ENCODE measurements at places on chromosomes 12 and 14. TPM values are rescaled to one million over a fixed set of nuclear protein-coding genes. Genes with fewer than 3 reads are reported as not detected.

DNA sequence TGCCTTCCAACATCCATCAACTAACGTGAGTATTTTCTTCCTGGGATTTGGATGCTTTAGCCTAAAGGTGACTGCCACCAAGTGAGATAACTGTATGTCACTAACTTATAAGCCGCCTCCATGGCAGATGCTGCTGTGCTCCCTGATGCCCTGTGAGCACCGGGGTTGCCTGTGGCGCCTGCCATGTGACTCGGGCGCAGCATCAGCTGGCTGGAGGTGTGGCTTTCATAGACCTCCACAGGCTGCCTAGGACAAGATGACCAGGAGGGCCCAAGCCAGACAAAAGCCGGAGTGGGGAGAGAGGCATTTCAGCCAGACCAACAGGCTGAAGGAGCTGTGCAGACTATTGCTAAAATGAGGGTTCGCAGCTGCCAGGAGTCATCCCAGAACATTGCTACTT lies 55.7 kb downstream of the ANAPC7 start:
- no peak for DNase-seq

DNA sequence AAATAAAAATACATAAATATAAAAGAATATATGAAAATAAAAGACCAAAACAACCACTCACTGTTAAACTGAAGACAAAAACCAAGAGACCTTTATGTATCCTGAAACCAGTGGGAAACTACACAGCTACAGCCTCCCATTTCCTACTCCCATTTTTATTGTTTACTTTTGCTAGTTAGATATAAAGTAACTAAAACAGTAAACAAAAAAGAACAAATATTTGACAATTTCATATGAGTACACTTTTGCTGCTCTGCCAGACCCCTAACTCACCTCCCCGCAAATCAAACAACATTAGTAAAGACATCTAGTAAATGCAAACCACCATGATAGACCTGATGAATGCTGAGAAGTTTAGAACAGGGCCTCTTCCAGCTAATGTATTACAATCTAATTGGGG lies 97.1 kb downstream of the BCL2L14 start:
- DNase-seq: no peak

Gene NDRG2
- polyA plus RNA-seq: 175 TPM

Gene LMNTD1
- polyA plus RNA-seq: not detected

Gene EXOC3L4
- 3.0 TPM for polyA plus RNA-seq

DNA sequence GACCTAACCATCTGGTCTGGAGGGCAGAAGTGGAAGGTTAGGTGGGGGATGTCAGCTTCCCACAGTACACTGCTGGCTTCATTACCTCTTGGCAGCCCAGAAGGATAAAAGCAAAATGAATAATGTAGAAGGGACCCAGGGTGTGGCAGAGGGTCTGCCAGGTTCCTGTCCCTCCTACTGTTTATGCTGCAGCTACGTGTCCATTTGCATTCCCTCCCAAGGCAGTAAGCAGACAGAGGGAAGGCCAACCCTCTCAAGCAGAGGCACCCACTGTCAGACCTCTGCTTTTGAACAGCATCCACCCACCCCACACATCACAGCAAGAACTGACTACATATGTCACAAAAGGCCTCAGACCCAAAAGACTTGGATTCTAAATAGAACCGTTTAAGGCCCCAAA lies 19.4 kb downstream of the MAX start:
- no peak for DNase-seq

GRCh38 chr12:89185889-89186288 lies 166.4 kb downstream of the DUSP6 start:
- no peak for DNase-seq

Gene OR6C3
- not detected for polyA plus RNA-seq

GRCh38 chr12:56590237-56590830 lies 39.8 kb downstream of the BAZ2A start:
- DNase-seq: no peak

Gene ATN1
- polyA plus RNA-seq: 109 TPM

- no peak for DNase-seq
These were observed 446.4 kb downstream of the EGLN3 start for GRCh38 chr14:33504246-33505099.

- no peak for DNase-seq
These were observed 96.1 kb downstream of the PLXNC1 start for GRCh38 chr12:94244165-94245133.

DNA sequence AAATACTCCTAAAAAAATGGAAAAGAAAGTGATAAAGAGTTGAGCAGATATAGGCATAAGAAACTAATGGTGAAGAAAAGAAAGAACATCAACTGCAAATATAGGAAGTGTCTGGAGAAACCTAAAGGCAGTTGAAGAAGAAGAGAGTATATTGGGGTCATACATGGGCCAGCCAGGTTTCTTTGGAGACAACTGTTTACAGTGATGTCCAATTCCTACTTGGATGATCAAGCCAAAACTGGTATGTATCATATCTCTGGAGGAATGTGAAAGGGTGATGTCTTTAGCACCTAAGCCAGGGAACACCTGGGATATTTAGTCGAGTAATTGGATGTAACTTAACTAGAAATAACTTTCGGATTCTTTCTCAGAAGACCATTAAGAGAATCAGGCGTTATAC lies 129.3 kb upstream of the FLRT2 start:
- DNase-seq: no peak

DNA sequence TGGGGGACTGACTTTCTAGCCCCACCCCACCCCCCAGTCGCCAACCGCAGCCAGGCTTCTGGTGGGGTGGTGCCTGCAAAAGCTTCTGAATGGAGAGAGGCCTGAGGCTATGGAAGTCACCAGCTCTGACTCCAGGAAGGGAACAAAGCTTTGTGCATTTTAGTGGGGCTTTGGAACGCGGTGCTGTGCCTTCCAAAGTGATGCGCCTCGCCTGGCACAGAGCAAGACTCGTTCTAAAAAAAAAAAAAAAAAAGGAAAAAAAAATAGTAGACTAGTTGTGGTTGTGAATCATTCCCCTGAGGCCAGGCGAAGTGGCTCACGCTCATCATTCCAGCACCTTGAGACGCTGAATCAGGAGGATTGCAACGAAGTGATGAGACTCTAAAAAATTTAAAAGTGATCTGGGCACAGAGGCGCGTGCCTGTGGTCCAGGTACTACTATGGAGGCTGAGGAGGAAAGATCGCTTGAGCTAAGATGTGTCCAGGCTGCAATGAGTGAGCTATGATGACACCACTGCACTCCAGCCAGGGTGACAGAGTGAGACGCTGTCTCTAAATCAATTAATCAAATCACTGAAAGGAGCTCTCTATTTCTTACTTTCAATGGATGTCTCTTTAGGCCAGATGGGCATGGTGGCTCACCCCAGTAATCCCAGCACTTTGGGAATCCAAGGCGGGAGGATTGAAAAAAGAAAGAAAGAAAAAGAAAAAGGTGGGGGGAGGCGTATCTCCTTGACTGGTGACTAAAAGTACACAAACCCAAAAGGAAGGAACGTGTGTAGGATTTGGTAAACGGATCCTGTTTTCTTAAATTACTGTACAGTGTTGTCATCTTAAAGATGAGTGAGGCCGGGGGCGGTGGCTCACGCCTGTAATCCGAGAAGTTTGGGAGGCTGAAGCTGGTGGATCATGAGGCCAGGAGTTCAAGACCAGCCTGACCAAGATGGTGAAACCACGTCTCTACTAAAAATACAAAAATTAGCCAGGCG lies 259.6 kb upstream of the ALG10B start:
- DNase-seq: no peak

GRCh38 chr14:64673316-64673715 lies 30.9 kb upstream of the PLEKHG3 start:
- DNase-seq: no peak

- DNase-seq: no peak
These were observed 61.1 kb downstream of the MYRFL start for GRCh38 chr12:69886109-69886508.

Gene OVCH1
- polyA plus RNA-seq: 0.78 TPM

- no peak for DNase-seq
These were observed 25.2 kb upstream of the KRT78 start for GRCh38 chr12:52873832-52874572.

DNA sequence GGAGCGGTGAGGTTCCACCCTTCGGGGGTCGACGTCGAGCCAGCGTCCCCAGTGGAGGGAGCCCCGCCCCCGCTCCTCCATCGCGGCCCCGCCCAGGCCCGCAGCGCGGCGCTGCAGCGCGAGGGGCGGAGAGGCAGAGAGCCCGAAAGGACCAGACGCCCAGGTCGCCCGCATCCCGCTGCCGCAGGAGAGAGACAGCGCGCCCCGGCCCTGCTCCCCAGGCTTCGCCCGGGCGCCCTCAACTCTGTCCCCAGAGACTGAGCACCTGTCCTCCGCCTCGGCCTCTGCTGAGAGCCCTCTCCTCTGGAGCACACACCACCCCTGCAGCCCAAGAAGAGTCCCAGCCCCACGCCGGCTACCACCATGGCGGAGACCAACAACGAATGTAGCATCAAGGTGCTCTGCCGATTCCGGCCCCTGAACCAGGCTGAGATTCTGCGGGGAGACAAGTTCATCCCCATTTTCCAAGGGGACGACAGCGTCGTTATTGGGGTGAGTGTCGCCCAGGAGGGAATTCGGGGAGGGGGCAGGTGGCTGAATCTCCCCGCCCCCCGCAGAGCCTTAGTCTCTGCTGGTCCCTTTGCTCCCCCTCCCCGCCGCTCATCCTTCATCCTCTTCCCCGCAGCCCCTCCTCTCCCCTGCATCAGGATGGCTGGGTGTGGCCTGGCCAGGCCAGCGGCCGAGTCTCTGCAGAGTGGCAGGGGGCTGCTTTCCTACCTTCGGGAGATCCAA lies at the start of gene KIF5A:
Gene KIF5A (plus strand): TSS at position 136 of the 732 bp plus-strand sequence. CDS start 228 bp downstream, at position 364.
- DNase-seq: no peak

- DNase-seq: no peak
These were observed 13.0 kb downstream of the KLRD1 start for GRCh38 chr12:10320643-10321042.

GRCh38 chr14:22597265-22597664 lies 835 bp upstream of the ABHD4 start:
- DNase-seq: no peak

DNA sequence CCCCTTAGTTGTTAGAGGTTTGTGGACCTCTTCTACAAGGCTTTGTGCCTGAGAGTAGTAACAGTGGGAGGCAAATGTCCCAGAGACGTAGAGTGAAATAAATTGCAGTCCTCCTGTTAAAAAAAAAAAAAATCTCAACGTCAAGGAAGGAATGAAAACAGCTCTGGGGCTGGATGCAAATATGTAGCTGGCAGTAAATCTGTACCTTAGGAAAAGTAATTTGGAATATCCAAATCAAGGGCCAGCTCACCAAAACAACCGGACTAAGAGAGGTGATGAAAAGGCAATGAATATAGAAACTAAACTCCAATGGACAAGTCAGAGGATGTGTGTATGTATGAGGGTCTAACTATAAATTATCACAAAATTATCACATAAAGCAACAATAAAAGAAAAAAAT lies 27.0 kb downstream of the SINHCAF start:
- DNase-seq: no peak

- no peak for DNase-seq
These were observed 42.4 kb upstream of the STXBP6 start for GRCh38 chr14:25092258-25092740.

Gene SMCO2
- 0.60 TPM for polyA plus RNA-seq

Gene KITLG
- polyA plus RNA-seq: 33.1 TPM

Gene SMIM41
- polyA plus RNA-seq: not detected

- DNase-seq: no peak
These were observed 128.3 kb downstream of the PLXNC1 start for GRCh38 chr12:94276725-94277124.

Gene MRPL52
- polyA plus RNA-seq: 81.9 TPM

GRCh38 chr14:100838493-100839314 lies 12.8 kb downstream of the MEG3 start:
- no peak for DNase-seq

DNA sequence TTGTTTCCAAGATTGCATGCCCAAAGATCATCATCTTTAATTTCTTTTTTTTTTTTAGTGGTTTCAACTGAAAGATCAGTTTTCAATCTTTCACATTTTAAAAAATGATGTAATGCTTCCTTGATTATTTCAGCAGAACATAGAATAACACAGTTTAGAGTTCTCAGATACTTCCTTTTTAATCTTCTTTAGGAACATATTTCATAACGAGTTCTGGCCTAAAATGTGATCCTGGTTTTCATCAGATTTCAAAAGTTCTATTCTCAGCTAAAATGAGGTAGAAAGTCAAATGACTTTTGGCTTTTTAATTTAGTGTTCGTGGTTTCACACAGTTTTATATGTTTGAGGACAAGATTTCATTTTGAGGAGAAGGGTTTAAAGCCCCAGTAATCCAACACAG lies 40.0 kb upstream of the NR1H4 start:
- no peak for DNase-seq
